Frontal cortex (tissue), 4 donors: ENCODE measurements at places on chromosomes 16 and 17.

GRCh38 chr17:3475812-3476610, at the start of gene ASPA:
TSS of gene ASPA (plus strand) at chr17:3475997. CDS start at chr17:3476160, 163 bp downstream.
- DNase-seq = no peak

DNA sequence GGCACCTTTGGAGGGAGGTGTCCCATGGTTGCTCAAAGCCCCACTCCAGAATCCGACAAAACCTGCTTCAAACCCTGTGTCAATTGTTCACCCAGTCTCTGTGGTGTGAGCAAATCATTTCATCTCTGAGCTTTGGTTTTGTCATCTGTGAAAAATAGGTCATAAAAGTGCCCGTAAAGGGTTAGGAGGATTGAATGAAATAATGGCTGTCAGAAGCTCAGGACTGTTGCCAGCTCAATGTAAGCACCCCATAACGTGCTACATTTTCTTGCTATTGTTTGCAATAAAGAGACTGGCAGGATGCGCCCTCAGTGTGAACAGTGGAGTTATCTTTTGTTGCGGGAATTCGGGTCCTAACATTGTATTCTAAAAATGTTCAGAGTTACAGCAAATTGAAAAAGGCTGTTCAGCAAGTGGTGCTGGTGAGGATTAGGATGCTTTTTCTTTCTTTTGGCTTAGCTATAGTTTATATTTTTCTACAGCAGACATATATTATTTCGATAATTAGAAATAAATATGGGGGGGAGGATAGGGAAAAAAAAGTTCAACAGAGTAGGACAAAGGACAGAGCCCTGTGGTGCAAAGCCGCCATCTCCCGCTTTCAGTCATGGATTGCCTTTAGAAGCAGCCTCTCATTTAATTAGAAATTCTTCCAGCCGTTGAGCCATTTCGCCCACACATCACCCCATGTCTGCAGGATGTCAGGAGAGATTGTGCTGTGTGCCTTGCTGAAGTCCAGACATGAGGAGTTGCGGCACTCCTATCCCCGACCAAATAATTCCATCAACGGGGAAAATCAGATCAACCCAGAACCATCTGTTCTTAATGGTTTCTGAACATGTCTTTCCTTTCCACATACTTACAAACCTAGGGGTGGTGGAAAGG, 20.9 kb upstream of the PYY start:
- no peak for DNase-seq

DNA sequence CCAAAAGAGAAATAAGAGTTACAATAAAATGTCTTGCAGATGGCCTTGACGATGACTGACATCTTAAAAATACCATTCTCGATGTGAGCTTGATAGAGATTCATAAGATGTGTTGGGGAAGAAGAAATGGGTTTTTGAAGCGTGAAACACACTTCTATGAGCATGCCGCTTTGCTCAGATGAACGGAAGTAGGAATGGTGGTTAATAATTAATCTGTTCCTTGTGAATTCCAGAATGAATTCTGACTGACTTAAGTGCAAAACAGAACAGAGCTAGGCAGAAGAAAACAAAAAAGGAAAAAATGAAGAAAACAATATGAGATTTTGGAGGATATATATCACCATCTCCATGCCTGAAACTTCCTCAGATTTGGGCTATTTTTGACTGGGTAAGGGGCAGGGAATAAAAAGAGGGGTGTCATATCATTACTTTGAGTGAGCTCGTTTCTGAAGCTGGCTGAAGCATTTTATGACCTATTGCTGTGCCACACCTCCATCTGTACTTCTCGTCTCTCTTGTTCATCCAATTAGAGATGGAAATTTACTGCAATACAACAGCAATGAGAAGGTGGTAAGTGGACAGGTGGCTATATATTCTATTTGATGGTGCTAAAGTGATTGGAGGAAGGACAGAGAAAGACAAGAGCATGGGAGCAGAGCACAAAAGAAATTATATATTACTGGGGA, 1152.0 kb upstream of the CDH8 start:
- DNase-seq = no peak

DNA sequence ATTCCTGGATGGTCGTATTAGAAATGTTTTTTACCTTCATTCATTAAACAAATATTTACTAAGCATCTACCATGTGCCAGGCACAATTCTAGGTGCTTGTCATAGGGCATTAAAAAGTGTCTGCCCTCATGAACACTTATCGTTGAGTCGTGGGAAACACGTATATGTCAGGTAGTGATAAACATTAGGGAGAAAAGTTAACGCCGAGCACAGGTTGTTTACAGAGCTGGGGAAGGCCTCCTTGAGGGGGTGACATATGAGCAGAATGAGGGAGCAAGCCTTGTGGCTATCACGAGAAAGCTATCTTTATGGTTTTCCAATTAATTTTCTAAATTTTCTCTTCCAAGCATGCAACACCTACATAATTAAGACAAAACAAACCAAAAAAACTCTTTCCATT, 985 bp upstream of the ZNF213 start:
- DNase-seq = no peak

DNA sequence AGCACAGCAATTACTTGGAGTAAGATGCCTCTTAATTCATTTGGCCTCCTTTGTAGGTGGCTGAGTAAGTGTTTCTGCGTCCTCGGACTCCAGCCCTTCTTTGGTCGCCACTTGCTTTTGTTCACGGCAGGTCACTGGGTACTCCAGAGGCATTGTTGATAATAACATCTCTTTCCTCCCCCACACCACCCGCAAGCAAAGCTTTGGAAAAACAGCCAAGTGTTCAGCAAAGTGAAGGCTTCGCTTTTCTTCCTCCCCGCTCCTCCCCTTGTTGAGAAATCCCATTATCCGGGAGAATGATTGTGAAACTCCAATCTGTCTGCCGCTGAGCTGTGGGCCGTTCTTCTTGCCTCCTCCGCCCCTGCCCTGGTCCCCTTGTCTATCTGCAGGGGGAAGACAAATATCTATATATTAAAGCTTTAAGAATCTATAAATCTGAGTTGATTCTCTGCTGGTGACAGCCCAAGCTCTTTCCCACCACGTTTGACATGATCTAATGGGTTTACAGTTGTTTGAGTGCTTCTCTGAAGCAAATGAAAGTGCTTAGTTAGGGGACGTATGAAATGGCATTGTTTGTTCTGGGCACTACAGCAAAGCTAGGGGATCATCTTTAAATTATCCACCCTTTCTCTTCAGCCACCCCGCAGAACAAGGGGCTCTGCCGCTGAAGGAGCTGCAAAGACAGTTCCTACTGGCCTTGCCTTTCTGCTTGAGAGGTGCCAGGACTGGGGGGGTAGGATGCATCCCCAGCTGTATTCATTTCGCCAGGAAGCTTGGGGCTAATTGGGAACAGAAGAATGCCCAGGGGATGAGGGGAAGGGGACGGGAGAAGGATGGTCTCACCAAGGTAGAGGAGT, 167.1 kb downstream of the CCDC182 start:
- no peak for DNase-seq

DNA sequence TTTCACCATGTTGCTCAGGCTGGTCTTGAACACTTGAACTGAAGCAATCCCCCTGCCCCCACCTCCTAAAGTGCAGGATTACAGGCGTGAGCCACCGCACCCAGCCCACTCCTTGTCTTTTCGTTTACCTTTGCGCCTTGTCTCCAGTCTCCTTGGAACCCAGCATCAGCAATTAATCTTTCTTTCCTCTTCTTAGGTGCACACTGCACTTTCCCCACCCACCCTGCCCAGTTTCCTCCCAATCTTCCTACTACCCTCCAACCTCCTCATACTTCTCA, 1.5 kb upstream of the CLDN7 start:
- DNase-seq = no peak

DNA sequence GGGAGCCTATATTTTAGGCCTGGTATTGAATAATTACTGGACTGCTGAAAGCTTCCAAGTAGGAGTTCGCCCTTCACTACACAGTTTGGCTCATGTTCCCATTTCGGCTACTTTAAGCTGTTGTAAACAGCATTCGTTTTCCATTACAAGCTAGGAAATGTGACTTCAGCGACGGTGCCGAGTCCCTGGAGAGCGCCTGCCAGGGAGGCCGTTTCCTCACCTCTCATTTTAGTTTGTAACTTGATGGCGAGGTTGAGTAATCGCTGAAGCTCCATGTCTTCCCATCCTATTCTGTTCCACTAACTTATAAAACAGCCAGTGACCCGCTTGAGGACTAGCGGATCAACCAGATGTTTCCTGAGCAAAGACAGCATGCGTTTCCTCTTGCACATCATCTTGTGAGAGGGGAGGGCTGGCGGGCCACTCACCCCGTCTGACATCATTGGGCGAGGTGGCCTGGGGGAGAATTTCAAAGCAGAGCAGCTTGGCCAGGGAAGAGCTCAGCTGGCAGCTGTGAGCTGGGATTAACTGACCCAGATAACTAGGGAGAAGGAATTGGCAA, 32.9 kb downstream of the PCTP start:
- DNase-seq = no peak

DNA sequence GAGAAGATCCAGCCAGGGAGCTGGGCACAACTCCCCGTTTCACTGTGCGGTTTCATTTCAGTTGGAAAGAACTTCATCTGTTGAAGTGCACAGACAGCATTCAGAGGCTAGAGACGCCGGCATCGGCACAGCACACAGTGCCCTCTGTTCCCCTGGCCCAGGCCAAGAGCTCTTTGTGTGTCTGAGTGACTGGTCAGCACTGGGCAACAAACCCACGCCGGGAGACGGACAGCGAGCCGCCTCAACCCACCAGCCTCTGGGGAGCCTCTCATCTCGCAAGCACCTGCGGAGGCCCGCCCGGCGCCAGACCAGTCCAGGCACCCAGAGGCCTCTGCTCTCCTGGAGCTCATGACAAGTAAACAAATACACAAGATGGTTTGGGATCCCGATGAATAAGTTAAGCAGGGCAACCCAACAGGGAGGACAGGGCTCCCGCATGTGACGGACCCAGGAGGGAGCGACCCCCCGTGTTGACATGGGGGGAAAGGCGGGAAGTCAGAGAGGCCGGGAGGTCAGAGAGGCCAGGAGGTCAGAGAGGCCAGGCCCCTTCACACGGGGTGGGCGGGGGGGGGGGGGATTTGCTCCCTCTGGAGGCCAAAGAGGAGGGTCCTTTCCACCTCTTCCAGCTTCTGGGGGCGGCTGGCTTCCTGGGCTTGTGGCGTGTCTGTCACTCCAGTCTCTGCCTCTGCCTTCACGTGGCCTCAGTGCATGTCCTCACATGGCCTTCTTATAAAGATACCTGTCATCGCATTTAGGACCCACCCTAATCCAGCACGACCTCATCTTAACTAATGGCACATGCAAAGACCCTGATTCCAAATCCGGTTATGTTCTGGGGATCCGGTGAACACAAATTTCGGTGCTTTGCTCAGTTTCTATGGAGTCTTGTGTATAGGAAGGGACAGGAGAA, 25.8 kb upstream of the KLHDC4 start:
- peak; percentile 65 for DNase-seq

GRCh38 chr16:85586380-85587104, 26.6 kb upstream of the GSE1 start:
- no peak for DNase-seq

GRCh38 chr17:74117999-74118421, 85.5 kb upstream of the RPL38 start:
- no peak for DNase-seq

- no peak for DNase-seq
Observed at GRCh38 chr16:81668243-81669097, 110.6 kb upstream of the PLCG2 start.

- DNase-seq = no peak
Observed at GRCh38 chr16:10871157-10871991, 5.6 kb upstream of the CIITA start.

- no peak for DNase-seq
Observed at GRCh38 chr16:12819126-12820117, 15.7 kb upstream of the CPPED1 start.

DNA sequence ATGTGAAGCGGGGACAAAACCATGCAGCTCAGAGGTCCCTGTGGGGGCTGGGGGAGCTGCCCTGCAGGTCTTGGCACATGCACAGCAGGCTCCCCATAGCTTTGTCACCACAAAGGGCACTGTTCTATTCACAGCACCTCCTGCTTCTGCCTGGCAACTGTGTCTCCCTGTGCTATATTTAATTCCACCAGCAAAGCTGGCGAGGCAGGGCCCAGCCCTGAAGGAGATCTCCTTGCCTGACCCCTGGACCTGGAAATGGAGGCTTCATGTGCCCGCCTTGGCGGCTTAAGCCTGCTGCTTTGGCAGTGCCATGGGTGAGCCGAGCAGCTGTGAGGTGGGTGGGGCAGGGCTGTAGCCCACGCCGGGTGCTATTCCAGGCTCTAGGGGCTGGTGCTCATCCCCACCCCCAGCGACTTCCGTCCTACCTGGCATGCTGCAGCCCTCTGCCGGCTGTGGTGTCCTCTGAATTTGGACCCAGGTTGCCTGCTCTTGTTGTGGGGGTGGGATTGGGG, 6.8 kb downstream of the LDHD start:
- no peak for DNase-seq

DNA sequence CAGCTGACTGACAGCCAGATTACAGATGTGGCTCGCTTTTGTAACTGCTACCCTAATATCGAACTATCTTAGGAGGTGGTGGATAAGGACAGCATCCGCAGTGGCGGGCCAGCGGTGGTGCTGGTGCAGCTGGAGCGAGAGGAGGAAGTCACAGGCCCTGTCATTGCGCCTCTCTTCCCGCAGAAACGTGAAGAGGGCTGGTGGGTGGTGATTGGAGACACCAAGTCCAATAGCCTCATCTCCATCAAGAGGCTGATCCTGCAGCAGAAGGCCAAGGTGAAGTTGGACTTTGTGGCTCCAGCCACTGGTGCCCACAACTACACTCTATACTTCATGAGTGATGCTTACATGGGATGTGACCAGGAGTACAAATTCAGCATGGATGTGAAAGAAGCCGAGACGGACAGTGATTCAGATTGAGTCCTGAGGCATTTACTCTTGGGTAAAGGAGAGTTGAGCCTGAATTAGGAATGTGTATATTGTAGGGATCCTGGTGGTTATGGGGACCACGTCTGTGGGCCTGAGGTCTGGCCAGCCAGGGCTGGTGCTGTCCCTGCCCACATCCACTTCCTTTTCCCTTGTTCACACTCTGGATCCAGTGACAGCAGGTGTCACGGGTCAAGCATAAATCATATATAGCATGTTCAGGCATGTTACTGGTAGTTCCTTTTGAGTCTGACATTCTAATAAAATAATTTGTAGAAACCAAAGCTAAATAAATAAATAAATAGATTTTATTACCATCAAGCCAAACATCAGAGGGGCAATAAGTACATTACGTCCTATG, 89.0 kb upstream of the SMURF2 start:
- DNase-seq = no peak

DNA sequence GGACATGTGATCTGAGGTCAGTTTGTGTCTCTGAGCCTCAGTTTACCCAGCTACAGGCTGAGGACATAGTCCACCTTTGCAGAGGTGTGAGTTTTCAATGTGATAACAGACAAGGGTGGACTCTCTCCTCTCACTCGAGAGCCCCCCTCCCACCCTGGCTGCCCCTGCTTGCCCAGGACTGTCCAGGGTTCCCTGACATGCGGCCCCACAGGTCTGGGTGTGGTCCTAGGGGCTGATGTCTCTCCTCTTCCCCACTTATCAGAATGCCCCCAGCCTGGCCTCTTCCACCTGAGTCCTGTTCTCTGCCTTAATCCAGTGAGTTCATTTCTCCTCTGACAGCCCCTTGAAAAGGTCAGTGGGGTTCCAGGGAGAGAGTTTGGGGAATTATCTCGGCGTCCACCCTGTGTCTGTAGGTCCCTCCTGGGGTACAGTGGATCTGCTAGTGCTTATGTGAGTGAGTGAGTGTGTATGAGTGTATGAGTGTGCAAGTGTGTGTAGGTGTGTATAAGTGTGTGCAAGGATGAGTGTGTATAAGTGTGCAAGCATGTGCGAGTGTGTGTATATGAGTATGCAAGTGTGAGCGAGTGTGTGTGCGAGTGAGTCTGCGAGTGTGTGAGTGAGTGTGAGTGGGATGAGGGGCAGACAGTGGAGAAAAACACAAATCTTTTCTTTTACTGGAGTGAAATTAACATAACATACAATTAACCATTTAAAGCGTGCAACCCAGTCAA, 175.0 kb downstream of the IRF8 start:
- DNase-seq = no peak

GRCh38 chr17:68356520-68356919, 65.2 kb downstream of the ARSG start:
- DNase-seq = no peak
